NCI-H748 treated with DMSO at 0.1 percent for 48 hours (cell line): ENCODE measurements at places on chromosomes 13 and 19.

- DNase-seq = peak; percentile 19
Measured at GRCh38 chr19:50024719-50025021, 502 bp downstream of the VRK3 start.

DNA sequence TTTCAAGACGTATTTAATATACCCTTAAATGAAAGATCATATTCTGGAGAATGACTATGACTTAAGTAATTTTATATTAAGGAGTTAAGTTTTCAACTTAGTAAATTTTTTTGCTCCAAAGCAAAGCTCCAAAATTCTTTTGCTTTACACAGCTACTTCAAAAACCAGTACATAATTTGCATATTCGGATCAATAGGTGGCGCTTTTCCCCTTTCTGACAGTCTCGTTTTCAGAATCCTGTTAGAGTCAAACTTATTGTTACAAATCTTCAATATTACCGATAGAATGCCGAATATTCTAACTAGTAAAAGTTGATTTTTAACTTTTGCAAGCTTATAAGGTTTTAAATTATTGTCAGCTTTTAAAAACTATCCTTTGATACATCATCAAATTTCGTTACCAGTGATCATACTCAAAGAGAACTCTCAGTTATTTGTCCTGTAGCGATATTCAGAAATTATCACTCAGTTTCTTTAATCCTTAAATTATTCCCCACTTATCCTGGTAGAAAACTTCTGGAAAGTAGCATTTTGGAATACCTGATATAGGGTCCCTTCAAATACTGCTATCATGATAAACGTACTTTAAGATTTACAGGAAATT, 852.7 kb upstream of the KLHL1 start:
- DNase-seq = peak; percentile 56

DNA sequence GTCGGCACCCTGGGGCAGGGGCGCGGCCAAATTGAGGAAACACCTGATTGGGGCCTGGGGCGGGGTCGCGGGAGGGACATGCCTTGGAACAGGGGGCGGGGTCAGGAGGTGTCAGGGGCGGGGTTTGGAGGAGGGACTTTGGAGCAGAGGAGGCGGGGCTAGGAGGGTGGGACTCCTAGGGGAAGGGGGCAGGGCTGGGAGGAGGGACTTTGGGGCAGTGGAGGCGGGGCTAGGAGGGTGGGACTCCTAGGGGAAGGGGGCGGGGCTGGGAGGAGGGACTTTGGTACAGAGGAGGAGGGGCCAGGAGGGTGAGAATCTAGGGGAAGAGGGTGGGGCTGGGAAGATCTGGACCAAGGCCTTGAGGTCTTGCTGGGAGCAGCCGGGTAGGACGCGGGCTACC, 21.9 kb downstream of the GRIN2D start:
- no peak for DNase-seq

DNA sequence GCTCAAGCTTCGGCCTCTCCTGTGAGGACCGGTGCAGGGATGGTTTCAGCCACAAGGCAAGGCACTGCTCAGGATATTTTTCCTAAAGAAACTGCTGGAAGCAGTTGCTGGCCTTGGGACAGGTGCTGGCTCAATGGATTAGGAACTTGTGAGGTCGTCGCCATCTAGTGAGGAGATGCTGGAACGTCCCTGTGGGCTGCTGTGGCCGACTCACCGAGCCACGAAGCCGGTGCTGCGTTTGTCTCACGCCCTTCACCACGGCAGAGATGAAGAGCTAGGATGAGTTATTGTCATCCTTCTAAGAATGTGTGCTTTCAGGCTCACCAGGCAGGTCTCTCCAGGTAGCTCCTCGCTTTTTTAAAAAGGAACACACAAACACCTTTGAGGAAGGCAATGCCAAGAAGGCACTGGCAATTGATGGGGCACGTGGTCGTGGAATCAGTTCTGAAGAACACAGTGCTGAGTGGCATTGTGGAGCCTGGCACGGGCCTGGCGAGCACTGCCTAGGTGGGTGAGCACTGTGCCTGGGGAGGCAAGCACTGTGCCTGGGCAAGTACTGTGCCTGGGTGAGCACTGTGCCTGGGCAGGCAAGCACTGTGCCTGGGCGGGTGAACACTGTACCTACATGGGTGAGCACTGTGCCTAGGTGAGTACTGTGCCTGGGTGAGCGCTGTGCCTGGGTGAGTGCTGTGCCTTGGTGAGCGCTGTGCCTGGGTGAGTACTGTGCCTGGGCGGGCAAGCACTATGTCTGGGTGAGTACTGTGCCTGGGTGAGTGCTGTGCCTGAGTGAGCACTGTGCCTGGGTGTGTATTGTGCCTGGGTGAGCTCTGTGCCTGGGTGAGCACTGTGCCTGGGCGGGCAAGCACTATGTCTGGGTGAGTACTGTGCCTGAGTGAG, 140.4 kb downstream of the TEX29 start:
- peak; percentile 38 for DNase-seq

DNA sequence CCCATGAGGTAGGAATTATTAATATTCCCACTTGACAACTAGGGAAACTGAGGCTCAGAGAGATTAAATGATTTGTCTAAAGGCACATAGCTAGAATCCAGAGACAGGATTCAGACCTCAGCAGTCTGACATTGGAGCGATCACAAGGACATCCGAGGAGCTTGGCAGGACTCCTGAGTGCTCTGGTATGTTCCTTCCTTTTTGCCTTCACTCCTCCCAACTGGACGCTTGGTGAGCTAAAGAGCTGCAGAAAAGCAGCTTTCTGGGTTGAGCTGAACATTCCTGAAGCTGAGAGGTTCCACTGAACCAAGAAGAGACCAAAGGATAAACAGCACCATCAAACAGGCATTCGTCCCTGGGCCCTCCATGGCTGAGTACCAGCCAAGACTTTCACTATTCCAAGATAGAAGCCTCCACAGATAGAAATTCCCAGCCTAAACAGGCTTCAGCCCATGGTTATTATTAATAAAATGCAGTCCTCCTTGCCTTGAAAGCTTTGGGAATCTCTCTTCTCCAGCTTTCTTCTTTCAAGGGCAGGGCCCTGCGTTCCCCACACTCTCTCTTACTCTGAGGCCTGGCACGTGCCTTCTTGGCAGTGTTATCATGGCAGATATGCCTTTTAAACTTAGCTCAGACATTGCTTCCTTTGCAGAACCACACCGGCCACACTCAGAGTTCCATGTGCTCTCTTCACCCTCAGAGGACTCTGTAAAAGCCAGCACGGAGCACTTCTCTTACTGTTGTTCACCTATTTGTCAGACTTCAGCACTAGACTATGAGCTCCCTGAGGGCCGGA, 97.1 kb downstream of the CYSLTR2 start:
- no peak for DNase-seq

- DNase-seq = no peak
Measured at GRCh38 chr13:47420568-47420967, 523.7 kb upstream of the HTR2A start.

GRCh38 chr19:2391118-2391725, 31.2 kb downstream of the TMPRSS9 start:
- peak; percentile 42 for DNase-seq

- no peak for DNase-seq
Measured at GRCh38 chr13:76720821-76721220, 165.4 kb downstream of the KCTD12 start.

GRCh38 chr19:7971553-7972520, 28.4 kb upstream of the TIMM44 start:
- no peak for DNase-seq

GRCh38 chr19:45508417-45508860, 1.2 kb downstream of the VASP start:
- DNase-seq = peak; percentile 59

GRCh38 chr19:51025809-51026553, 435 bp downstream of the KLK11 start:
- no peak for DNase-seq

GRCh38 chr19:17172624-17173345, 42.4 kb upstream of the USE1 start:
- DNase-seq = no peak

DNA sequence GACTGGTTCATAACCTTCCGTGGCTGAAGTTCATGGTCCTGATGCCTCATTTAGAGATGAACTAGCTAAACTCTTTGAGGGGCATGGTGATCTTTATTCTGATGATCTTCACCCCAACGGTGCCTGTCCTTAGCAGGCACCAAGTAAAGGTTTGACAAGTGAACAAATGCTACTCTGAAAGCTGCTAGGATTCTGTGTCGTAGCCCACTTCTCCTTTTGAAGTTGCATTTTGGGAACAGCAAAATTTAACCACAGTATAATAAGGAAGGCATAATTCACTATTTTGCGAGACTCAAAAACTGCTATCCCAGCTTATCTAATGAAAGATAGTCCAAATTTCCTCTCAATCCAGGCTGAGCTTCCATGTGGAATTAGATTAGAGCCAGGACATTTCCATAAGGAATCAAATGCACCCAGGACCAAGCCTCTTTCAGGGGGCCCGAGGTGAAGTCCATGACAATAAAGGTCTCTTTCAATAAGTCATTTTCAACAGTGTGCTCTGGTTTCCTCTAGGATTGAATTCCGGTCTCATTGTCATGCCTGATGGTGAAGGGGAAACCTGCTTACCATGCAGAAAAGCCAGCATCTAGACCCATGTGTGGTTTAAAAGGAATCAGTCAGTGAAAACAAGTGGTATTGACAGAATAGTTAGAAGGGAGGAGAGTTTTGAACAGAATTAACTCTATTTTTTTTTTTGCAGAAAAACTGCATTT, 23.1 kb downstream of the SIAH3 start:
- DNase-seq = no peak

GRCh38 chr13:51688937-51689662, 104.8 kb downstream of the WDFY2 start:
- no peak for DNase-seq

- no peak for DNase-seq
Measured at GRCh38 chr19:3067563-3067962, 5.3 kb upstream of the TLE5 start.

DNA sequence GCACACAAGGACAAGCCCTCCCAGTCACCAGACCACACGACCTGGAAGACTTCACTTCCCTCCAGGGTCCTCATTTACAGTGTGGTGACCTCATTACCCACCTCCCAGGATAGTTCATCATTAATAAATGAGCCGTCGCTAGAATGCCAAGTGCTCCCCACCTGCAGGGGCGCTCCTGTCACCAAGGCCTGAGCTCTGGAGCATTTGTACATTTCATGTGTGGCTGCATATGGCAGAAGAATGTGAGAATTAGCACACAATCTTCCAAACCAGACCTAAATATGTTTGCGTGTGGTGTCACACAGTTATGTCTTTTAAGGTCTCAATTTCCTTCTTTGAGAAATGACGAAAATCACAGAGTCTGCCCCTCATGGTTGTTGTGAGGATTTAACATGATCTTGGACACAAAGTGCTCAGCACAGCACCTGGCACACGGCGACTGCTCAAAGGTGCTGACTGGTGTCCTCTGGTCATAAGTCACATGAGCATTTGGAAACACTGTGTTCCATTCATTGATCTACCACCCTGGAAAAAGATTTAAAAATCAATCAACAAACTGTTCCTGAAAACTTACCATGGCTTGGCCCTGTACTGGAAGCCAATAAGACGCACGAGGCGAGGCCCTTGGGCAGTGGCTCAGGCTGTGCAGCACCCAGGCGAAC, 150.6 kb upstream of the SPACA7 start:
- DNase-seq = no peak

DNA sequence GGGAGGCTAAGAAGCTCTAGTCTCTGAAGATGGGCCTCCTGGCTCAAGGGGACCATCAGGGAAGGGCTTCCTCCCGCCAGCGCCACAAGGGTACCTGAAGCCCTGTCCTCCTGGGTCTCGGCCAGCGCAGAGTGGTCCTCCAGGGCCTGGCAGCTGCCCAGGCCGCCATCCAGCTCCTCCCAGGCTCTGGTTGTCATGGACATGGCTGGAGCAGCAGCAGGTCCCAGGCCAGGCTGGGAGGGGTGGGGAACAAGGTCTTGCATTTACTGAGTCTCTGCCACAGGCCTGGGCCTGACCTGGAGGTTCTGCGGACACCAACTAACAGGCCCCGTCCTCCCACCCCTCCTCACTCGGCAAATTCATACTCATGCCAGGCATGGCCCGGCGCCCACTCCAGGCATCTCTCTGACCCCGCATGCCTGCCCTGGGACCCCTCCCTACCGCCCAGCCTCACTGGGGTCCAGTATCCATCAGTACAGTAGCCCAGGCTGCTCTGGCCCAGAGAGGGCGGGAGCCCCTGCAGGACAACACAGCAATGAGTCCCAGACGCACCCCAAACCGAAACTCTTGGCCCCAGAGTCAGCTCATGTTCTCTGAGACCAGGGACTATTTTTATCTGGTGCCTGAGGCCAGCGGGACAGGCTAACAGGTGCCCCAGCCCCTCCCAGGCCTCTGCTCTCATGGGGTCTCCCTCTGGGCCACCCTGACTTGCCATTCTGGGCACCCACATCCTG, 938 bp downstream of the JSRP1 start:
- DNase-seq = no peak

- DNase-seq = no peak
Measured at GRCh38 chr13:30681843-30682242, 53.5 kb upstream of the ALOX5AP start.

- DNase-seq = no peak
Measured at GRCh38 chr13:93477238-93477637, 250.6 kb downstream of the GPC6 start.

- DNase-seq = no peak
Measured at GRCh38 chr13:50531917-50532899, 311.3 kb downstream of the DLEU7 start.

DNA sequence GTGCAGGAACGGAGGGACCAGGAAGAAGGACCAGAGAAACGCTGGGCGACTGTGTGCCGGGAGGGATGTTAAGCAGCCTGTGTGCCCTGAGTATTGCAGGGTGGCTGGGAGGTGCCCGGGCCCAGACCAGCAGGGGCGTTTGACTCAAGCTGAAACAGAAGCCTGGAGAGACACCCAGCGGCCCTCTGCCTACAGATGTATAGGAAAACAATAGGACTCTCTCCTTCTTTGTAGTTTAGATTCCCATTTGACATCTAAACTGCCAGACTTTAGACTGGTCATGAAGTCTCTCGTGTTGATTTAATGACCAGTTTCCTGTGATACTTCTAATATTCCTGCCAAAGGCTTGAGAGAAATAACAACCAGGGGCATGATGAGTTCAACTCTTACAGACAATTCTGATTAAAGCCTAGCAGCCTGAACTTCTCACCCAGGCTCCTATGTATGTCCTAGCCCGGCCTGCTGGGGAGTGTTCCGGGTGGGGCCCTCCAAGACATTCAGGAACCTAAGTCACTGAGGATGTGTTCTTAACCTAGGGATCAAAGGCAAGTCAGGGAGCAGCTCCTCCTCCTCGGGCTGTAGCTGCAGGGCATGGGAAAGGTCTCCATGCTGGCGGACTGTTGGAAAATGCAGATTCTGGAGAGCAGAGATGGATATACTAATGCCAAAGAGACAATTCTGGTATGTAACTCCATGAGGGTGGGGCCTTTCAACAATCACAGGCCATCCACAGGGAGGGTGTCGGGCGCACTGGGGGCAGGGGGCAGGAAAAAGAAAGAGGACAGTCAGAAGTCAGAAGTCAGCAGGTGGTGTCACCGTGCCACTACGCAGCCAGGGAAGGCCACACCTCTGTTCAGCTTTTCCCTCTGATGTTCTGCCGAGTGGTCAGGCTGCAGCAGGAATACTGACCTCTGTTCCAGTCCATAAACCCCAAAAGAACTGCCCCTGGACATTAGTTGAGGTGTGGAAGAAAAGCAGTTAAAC, 131.8 kb downstream of the STARD13 start:
- no peak for DNase-seq

GRCh38 chr13:94613051-94613450, 11.4 kb downstream of the GPR180 start:
- no peak for DNase-seq

GRCh38 chr13:29847501-29847983, 2.9 kb downstream of the UBL3 start:
- peak; percentile 72 for DNase-seq

- DNase-seq = no peak
Measured at GRCh38 chr13:59203855-59204254, 959.9 kb downstream of the DIAPH3 start.
